ENCODE measurements at places on chromosomes 7 and 10.

DNA sequence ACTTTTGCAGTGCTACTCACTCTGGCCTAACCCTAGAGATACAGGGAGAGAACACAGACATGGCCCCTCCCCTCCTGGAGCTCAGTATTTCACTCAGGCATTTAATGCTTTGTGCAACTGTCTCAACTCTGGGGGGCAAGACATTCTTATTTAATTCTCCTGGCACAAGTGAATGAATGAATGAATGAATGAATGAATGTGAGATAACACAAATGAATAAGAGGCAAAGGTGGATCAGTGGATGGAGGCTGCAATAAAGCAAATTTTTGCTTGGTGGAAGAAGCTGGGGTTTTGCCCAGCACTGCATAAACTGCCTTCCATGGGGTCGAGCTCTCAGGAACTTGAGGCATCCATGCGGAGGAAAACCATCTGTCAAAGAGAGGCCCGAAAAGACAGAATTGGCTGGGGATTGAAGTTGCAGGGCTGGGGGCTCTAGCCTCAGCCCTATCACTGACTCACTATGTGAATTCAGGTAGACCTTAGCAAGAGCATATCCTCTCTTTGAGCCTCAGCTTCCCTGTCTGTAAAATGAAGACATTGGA, 441.4 kb upstream of the ZMIZ1 start:
- DNase-seq, result no peak

GRCh38 chr7:42046483-42046882, 190.5 kb downstream of the GLI3 start:
- no peak for DNase-seq

DNA sequence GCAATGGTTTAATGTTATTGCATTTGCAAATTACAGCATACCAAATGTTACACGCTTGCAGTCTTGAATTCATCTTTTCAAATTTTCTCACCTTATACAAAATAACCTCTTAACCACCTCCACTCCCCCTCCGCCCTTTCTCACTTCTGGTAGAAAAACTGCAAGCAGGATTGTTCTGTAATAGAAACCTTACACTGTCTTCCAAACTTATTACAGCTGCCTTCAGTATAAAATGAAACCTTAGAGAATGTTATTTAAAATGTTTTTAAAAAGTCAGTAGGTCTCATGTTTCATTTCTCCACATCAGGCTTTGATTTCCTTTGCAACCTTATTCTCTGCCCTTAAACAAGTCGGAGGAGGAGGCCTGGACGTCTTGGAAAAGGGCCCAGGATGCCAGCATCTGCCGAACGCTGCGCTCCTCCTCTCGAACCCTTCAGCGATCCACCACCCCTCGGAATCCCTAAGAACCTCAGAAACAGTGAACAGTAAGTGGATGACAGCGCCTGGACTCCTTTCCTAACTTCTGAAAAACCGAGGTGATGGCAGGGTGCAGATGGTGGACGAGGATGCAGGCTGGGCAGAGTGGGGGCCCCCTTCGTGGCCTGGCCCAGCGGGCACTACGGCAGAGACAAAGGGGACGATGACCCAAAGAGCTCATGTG, 74.0 kb downstream of the FGFR2 start:
- DNase-seq, result no peak

- DNase-seq, result no peak
These were observed 187.4 kb downstream of the CDCA7L start for GRCh38 chr7:21758286-21758685.

GRCh38 chr10:34075254-34075926, 739.7 kb downstream of the PARD3 start:
- no peak for DNase-seq

DNA sequence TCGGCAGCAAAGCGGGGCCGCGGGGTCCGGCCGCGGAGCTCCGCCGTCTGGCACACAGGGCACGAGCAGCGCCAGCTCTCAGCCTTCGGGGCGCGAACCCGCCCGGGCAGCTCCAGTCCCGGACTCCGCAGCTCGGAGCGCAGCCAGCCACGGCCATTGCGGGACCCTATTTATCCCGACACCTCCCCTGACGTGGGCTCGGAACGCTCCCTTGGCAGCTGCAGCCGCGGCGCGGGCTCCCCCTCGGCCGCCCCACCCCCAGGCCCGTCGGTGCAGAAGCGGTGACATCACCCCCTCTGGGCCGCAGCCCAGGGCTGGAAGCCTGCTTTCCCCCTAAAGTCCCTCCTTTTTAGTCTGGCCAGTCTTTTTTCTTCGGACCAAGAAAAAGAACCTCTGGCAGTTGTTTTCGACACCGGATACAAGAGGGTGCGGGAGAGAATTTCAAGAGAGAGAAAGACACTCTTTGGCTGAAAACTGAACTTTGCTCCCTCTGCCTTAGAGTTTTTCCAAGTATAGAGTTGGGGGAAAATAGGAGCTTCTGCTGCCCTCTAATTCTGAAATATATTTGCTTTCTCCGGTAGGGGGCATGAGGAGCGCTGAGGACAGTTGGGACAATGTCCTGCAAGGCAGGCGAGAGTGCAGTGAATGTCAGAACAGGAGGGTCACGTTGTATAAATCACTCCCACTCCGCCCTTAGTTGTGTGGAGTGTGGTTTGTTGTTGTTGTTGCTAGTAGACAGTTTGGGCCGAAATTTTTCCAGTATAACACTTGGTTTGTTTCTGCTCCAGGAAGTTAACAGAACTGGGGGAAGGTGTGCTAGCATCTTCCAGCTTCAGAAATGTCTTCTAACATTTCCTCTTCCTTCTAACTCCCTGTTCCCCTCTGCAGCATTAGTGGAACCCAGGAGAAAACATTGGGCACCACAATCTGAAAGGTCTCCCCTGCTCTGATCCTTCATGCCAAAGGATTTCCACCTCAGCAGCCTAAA, at the start of gene SFRP4:
SFRP4 (minus strand) TSS at position 145 of the 988 bp plus-strand sequence. CDS start 280 bp downstream, outside the sequence.
- DNase-seq, result peak; percentile 64

DNA sequence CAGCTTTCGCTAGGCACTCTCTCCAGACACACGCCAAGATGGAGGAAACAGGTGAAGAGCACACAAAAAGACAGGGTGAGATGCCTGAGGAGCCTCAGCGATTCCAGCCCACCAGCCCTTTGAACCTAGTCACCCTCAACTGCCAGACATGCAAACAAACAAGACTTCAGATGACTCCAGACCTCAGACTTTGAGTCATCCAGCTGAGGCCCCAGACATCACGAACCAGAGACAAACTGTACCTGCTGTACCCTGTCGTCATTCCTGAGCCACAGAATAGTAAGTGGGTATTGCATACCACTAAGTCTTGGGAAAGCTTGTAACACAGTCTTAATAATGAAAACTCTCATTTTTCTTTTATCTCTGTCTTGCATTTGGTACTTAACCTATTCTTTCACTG, 126.6 kb upstream of the LSM8 start:
- no peak for DNase-seq

GRCh38 chr7:79722217-79722616, 268.8 kb upstream of the MAGI2 start:
- no peak for DNase-seq

DNA sequence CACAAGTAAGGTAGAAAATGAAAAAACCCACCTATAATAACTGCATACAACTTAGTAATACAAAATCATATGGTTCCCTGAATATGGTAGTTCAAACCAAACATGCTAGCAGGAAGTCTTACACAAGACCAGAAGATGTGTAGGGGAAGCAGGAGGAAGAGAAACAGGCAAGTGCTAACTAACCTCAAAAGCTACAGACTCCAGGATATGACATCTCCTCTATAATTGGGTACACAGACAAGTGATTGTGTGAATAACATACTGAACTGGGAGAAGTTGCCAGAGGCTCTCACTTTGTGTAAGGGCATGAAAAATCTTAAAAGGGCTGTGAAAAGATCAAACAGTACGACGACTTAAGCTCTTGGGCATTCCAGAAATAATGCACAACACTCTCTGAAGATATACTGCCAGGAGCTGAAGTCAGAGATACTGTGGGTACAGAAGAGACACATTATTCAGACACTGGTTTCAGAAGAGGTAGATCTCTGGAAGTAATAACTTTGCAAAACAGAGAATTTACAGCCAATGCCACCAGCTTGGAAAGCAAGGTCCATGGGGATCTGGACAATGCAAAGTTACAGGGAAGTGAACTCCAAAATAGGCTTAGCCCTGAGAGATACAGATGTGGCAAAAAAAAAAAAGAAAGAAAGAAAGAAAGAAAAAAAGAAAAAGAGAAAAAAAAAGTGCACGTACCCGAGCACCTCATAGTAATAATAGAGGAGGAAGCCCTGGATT, 767.2 kb downstream of the TNS3 start:
- no peak for DNase-seq

DNA sequence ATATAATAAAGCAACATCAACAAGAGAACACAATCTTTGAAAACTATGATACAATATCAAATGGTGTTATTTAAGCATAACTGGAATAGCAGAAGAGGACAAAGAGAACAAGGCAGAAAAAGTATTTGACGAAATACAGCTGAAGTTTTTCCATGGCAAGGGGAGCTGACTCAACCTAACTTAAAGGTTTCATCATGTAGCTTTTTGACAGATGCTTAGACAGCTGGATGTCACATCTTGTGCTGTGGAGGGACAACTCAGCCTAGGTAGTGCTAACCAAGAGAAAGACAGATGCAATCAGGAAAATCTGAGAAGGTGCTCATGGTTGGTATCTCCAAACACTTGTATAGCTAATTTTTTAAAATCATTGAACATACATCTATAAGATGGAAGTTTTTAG, 208.2 kb downstream of the TFEC start:
- no peak for DNase-seq

DNA sequence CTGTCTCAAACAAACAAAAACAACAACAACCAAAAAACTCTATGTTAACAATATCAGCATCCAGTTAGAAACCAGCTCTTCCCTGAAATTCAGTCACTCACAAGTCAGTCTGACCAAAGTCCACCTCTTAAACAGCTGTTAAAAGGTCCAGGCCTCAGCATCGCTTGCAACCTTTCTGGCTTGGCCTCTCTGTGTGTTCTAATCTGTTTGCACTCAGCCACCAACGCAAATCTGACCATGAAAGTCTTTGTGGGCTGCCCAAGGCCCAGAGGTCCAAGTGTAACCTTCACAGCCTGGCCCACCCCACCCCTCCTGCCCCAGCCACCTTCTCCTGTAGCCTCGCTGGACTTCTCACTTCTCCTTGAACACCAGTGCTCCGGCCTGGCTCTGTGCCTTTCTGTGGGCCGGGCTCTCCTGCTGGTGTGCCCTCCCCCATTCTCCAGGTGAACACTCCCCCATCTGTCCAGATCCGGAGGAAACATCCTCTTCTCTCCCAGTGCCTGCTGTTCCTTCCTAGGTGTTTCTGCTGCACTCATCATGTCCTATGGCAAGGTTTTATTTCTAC, 72.2 kb upstream of the EFCAB10 start:
- DNase-seq, result no peak

DNA sequence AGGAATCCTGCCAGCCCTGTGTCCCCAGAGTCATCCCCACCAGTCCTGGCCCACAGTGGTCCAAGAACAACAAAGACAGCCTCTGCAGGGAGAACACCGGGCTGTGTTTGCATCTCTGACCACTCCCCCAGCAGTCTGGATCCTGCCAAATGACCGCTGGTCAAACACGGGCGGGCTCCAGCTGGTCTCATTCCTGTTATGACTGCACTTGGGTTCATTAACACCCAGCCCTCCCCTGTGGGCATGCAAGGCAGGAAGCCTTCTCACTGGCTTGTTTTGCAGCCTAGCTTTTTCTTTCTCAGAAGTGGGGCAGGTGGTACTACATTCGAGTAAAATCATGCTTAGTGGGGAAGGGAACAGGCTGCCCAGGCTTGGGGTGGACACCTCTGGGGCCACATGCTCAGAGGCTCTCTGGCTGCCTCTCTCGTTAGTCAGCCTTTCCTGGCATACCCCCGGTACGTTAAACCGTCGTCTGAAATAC, 190.0 kb downstream of the PLXNA4 start:
- DNase-seq, result no peak

DNA sequence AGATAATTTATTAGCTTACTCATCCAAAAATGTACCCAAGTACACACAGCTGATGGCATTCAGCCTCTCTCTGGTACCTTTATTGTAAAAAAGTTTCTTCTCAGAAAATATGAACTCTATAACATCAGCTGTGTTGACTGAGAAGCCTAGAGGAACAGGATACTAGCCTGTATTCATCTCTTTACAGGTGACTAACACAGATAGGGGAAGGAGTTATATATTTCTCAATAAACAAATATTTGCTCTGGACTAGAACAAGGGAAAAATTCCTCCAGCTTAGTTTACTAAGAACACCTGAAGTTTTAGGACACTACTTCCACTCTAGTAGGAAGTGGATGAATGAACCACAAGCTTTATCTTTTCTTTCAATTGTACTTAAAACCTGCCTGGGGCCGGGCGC, 67.8 kb downstream of the ZNF248 start:
- DNase-seq, result no peak

DNA sequence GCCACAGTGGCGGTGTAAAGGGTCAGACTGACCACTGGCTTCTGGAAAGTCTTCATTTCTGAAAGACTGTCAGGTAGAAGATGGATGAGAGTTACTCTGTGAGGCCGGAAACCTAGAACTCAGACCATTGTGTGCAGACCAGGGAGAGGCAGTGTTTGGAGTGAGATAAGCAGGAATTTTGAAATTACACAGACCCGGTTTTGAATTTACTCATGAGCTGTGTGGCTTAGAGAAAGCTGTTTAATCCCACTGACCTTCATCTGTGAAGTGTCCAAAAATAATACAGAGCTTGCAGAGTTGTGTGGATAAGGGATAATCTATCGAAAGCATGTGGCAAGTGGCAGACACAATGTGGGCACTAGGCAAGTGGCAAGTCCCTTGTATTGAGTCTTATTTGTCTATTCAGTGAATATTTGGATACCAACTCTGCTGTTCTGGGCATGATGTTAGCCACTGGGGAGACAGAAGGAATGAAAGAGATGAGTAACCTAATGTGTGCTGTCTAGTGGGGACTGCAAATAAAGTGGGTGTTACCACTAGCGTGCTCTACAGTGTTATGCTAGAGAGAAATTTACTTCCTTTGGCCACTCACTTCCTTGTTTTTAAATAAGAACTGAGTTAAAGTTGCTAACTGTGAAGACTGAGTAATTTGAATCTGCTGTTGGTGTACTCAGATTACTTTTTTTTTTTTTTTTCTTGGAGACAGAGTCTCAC, 69.4 kb downstream of the KIAA1217 start:
- DNase-seq, result no peak

DNA sequence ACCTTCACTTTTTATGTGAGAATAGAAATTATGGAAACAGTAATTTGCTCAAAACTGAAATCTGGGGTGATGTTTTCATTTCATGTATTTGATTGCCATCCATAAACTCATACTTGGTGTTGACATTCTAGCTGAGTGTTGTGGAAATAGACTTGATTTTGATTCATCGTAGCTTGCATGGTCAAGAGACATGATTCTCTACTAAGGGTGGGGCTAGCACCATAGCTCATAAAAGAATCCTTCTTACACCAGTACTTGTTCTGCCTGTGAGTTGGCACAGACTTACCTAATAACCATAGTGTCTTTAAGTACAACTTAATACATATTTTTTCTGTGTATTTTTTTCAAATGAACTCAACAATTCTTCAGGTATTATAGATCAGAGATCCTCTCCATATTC, 36.6 kb downstream of the RAB18 start:
- DNase-seq, result no peak
